Right lobe of liver (tissue), 6 donors: ENCODE measurements at places on chromosomes 16 and 17. TPM values are rescaled to one million over a fixed set of nuclear protein-coding genes. Genes with fewer than 3 reads are reported as not detected.

Gene MEOX1
- not detected for total RNA-seq

Gene ADAD2
- not detected for total RNA-seq

Gene CDRT4
- total RNA-seq, result 3.3 TPM

Gene SEPTIN12
- not detected for total RNA-seq

Gene PDILT
- total RNA-seq, result not detected
